Spleen (tissue), 13 donors: ENCODE measurements at places on chromosomes 1 and 21. TPM values are rescaled to one million over a fixed set of nuclear protein-coding genes. Genes with fewer than 3 reads are reported as not detected.

The LZIC gene
- 24.1 TPM for total RNA-seq

DNA sequence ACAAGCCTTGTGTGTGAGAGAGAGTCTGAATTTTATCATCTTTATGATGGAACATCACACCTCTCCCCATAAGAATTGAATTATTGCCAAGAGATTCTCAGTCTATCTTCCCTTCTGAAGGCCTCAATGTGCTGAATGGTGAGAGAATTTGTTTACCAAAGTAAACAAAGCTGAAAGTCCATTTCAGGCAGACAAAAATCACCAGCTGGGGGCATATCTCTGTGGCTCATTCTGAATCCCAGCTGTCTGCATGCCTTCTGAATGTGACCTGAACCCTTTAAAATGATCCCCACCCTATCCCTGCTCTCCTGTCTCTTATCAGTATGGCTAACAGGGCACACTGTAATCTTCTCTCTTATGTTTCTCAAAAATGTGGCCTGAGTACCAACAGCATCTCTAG is 99.1 kb upstream of the CAMK1G start:
- H3K36me3 ChIP-seq: no peaks in the 10 kb centered on the region
- H3K27me3 ChIP-seq: no peaks in the 10 kb centered on the region
- H3K4me3 ChIP-seq: no peak overlapping the region

DNA sequence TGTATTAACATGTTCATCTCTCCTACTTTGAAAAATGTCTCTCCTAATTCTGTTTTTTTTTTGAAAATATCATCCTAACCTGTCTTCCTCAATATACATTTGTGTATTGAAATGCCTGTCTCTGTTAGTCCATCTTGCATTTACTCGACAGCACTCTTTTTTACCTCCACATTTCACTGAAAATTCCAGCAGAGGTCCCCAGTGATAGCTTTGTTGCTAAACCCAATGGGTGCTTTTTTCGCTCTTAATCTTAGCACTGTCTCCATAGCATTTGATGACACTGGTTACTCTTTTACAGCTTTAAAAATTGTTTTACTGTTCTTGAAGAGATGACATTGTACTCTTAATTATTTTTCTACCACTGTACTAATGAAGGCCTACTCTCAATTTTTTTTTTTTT is 10.8 kb downstream of the OSBPL9 start:
- H3K36me3 ChIP-seq: no peaks in the 10 kb centered on the region
- no peaks in the 10 kb centered on the region for H3K27me3 ChIP-seq
- peaks cover 4% of the 10 kb centered on the region for H3K4me1 ChIP-seq
- H3K4me3 ChIP-seq: no peak overlapping the region
- H3K27ac ChIP-seq: no peak overlapping the region

DNA sequence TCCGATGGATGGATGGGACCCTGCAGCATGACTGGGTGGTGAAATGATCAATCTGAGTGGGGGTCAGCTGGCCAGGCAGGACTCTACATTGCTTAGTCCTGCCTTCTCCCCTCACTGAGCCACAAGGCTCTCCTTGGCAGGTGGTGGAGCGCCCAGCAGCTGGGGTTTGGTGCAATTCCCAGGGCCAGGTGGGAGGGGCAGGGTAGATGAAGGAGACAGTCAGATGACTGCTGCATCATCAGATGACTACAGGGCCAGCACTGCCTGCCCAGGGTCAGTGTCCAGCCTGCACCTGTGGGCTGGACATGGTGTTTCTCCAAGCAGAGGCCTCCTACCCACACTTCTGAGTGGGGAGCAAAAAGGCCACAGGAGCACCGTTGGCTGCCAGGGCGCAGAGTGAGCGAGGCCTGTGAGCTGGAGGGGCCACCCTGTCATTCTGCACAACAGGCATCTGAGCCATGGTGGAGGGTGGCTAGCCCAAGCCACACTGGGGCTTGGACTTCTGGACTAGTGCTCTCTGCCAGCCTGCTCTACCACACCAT is 103.9 kb upstream of the EDN2 start:
- H3K36me3 ChIP-seq: no peaks in the 10 kb centered on the region
- H3K27me3 ChIP-seq: no peaks in the 10 kb centered on the region
- H3K4me3 ChIP-seq: no peak overlapping the region
- no peak for DNase-seq
- no peak overlapping the region for H3K27ac ChIP-seq

DNA sequence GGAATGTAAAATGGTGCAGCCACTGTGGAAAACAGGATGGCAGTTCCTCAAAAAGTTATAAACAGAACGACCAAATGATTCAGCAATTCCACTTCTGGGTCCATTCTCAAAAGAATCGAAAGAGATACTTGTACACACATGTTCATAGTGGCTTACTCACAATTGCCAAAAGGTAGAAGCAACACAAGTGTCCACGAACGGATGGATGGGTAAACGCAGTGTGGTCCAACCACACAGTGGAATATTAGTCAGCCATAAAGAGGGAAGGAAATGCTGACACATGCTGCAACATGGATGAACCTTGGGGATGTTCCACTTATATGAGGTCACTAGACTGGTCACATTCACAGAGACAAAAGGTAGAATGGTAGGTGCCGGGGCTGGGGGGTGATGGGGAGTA is 5.3 kb downstream of the KRTAP10-1 start:
- no peak overlapping the region for H3K27ac ChIP-seq
- no peaks in the 10 kb centered on the region for H3K4me1 ChIP-seq
- no peaks in the 10 kb centered on the region for H3K27me3 ChIP-seq
- H3K4me3 ChIP-seq: no peak overlapping the region
- H3K36me3 ChIP-seq: no peaks in the 10 kb centered on the region
